ENCODE measurements at places on chromosomes 2 and 18.

DNA sequence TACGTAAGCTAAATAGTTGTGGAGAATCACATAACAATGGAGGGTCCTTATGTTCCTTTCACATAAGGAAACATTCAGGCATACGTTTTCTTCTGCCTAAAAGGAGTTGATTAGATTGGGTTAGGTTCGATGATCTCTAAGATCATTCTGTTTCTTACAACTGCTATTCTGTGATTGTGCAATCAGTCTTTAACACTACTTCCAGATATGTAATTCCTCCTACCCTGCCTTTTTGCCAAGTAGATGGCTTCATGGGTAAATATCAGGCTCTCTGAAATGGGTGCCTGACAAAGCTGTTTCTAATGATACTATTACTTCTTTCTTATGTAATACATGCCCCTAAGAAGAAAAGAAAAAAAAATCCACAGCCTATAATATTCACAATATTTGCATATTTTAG, 321.5 kb downstream of the XIRP2 start:
- no peak for DNase-seq

- no peak for DNase-seq
Measured at GRCh38 chr18:77135339-77136075, 2.9 kb upstream of the MBP start.

DNA sequence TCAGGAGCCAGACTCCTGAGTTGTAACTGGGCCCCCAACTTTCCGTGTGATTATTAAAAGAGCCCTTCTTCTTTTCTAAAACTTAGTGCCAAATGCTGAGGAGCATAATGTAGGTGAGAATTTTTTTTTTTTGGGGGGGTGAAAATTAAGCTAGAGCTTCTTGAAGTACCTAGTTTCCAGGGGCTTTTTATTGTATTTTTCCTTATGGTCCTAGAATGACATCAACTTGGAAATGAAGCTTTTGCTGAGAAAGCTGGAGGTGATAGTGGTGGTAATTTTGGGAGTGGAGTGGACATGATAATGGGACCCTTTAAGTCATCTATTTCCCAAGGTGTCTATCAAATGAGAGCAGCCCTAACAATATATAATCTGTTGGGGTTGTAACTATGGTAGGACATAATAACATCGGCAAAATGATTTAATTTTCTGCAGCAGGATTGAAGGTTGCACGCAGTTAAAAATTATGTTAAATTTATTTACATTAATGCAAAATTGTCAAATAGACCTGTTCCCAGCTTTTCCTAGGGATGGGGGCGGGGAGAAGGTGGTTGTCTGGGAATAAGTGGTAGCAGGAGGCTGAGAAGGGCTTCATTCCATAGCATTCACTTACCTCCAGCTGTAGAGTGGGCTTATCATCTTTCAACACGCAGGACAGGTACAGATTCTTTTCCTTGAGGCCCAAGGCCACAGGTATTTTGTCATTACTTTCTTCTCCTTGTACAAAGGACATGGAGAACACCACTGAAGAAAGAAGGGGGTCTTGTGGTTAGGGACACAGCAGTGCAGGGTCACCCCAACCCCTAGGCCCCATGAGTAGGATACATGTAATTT, 5.7 kb downstream of the IL1B start:
- DNase-seq, result no peak

- DNase-seq, result no peak
Measured at GRCh38 chr2:37720533-37721200, 49.2 kb upstream of the CDC42EP3 start.

DNA sequence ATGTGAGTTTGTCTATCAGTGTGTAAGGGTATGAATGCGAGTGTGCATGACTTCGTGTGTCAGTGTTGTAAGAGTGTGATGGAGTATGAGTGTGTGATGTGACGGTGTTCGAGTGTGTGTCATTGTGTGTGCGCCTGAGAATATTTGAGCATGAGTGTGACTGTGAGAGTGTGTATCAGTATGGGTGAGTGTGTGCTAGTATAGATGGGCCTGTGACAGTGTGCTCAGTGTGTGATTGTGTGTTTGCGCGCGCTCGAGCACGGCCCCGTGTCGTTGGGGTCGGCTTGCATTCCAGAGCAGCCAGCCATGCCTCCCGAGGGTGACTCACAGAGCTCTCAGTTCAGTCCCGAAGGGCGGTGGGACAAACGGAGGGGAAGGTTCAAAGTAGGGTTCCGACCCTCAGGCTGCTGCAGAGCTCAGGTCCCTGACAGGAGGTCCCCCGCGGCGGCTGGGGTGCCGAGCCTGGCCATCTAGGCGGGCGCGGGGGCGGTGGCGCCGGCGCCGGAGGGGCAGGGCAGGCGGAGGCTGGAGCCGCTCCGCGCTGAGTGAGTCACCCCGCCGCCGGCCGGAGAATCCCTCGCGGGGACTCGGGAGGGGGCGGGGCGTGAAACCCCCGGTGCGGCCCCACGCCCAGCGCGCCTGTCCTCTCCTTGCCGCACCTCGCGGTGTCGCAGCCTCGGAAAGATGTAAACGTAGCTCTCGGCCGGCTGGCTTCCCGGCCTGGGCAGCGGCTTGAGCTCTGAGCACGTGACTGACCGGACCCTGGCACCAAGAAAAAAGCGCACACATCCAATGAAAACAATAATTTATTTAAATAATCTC, 3.8 kb downstream of the DLX2 start:
- no peak for DNase-seq

GRCh38 chr2:51145761-51146160, 113.8 kb upstream of the NRXN1 start:
- no peak for DNase-seq

DNA sequence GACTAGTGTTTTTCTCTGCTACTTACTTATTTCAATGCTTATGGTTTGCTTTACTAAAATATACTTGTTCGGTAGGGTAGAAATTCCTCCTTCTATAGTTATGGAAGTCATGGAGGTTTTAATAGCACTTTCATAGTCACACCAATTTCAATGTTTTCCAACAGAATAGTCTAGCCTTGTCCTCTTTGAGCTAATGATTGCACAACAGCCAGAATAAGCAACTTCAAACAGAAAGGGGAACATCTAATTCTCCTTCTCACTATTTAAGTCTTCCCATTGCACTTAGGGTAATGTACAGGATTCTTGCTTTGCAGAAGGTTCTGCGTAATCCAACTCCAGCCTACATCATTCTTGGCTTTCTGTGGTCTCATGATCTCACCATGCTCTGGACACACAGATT, 287.7 kb upstream of the GCFC2 start:
- no peak for DNase-seq

- DNase-seq, result no peak
Measured at GRCh38 chr2:137775529-137775928, 188.7 kb upstream of the HNMT start.

GRCh38 chr2:20986024-20986939, 57.6 kb downstream of the APOB start:
- DNase-seq, result no peak

DNA sequence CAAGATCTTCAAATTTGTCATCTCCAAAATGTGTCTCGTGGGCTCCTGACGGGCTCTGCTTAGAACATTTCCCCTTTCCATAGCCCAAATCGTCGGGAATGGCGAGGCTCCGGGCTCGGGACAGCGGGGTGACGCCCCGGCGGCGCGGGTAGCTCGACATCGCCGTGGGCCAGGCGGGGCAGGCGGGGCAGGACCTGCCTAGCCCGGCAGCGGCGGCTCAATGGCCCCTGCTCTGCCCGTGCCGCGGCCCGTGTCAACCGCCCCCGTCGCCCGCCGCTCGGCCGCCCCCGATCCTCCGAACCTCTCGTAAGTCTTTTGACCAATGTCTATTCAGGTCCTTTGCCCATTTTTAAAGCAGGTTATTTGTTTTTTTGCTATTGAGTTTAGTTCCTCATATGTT, 111.2 kb downstream of the PMAIP1 start:
- DNase-seq, result no peak

GRCh38 chr2:118718921-118719320, 128.5 kb downstream of the EN1 start:
- no peak for DNase-seq

DNA sequence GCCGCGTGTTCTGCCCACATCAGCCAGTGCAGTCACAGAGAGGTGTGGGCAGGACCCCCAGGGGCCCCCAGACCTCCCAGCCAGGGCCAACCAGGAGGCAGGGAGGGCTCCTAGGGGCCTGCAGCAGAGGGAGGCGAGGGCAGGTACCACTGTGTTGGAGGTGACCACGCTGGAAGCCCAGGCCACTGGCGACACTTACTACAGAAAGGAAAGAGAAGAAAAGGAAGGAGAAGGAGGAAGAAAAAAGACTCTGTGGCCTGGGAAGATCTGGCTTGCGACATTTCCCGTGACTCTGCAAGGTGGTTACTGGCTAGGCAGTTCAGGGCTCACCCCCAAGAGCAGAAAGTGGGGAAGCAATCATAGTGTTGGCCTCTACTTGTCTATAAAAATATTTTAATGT, 98.1 kb upstream of the BCL2L11 start:
- no peak for DNase-seq

GRCh38 chr2:26723991-26724750, 31.6 kb downstream of the KCNK3 start:
- peak; percentile 40 for DNase-seq

GRCh38 chr2:110140401-110140800, 24.8 kb upstream of the MALL start:
- no peak for DNase-seq

GRCh38 chr2:104849618-104850141, 4.2 kb upstream of the POU3F3 start:
- DNase-seq, result peak; percentile 33

GRCh38 chr2:161766334-161766733, 142.1 kb downstream of the SLC4A10 start:
- no peak for DNase-seq

GRCh38 chr2:196703695-196704094, 64.2 kb downstream of the CCDC150 start:
- DNase-seq, result no peak

DNA sequence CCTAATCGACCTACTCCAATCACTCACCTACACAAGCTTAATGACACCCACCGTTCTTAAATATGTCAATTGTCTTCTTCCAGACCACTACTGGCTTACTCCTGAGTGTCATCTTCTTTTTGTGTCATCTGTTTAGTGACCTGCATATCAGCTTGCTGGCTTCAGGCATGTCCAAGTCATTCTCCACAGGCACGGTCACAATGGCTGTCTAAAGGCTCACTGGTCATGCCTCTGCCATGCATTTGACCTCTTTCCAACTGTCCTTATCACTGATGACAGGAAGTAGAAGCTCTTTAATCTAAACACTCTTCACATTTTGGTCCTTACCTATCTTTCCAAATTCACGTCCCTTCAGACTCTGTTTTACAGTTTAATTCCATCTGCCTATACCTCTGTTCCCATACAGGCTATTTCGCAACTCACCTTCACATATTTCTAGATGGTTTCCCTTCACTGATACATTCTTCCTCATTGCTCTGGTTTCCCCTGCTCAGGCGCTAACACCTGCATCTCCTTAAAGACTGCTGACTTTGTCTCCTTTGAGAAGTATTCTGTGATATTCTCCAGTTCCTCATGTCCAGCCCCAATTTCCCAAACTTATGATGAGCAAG, 217.5 kb downstream of the TRIB2 start:
- DNase-seq, result no peak

GRCh38 chr2:238169708-238170251, 11.0 kb downstream of the ERFE start:
- DNase-seq, result no peak

- no peak for DNase-seq
Measured at GRCh38 chr2:96887493-96888012, 17.7 kb upstream of the SEMA4C start.

DNA sequence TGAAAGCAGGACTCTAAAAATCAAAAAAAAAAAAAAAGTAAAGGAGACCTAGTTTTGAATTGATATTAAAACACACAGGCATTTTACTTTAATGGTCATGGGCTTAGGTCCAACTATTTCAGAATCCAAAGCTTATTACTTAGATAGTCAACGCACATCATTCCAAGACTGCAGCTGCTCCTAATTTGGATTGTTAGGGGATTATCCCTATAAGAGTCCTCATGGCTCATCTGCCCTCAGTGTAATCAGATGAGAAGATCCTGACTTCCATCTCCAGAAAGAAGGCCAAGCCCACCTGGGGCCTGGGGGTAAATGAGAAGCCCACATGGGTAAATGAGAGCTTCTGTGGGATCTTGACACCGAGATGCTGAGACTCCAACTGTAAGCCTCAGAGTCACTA, 424.2 kb downstream of the NRXN1 start:
- no peak for DNase-seq

- no peak for DNase-seq
Measured at GRCh38 chr2:240713928-240714746, 22.5 kb downstream of the AQP12A start.

- no peak for DNase-seq
Measured at GRCh38 chr2:159497256-159497655, 119.1 kb downstream of the BAZ2B start.

GRCh38 chr2:73415906-73416305, 30.3 kb downstream of the ALMS1 start:
- DNase-seq, result no peak

- peak; percentile 1 for DNase-seq
Measured at GRCh38 chr2:139353874-139354273, 573.7 kb upstream of the NXPH2 start.

DNA sequence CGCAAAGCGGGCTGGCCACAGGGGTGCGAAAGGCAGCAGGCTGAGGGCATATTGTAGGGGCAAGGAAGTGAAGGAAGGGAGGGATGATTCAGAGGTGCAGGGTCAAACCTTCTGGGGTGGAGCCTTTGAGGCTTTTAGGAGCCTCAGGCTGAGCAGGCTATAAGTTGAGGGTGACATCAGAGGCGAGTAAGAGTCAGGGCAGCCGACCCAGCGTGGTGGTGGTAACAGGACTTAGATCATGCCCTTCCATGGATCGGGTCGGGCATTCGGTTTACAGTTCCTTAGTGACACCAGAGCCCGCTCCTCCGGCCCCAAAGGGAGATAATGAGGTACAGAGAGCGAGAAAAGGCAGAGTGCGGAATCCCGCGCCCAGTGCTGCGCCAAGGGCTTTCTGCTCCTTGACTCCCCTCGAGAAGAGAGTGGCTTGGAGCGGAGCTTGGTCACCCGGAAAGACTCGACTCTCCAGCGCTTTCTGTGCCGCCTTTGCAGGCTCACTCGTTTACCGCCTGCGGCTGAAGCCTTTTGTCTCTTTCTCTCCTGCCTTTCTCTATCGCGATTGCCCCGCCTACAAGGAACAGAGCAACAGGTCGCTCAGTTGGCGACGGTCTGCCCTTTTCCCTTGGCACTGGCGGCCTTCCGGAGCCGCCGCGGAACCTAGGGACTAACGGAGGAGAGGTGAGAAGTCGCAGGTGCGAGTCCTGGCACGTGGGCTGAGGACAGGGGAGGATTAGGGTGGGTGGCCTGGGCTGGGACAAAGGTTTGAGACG, 720 bp downstream of the LBX2 start:
- no peak for DNase-seq

GRCh38 chr2:33437297-33437696, 39.2 kb upstream of the RASGRP3 start:
- no peak for DNase-seq
